GM12892 (cell line): ENCODE measurements at places on chromosomes 12 and 14.

GRCh38 chr12:124648710-124649384, 81.4 kb upstream of the NCOR2 start:
- DNase-seq, result no peak

DNA sequence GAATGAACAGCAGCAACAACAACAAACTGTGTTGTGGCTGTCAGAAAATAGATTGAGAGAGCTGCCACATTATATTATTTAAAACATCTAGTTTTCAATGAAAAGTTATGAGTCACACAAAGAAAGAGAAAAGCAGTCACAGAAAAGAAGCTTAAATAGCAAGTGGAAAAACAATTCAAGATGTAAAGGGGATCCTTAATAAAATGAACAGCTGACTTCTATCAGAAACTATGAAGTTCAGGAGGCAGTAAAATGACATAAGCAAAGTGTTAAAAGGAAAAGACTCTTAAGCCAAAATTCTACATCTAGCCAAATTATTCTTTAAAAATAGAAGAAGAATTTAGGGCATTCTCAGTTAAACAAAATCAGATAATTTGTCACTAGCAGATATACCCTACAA, 5.6 kb downstream of the CLEC14A start:
- no peak for DNase-seq

DNA sequence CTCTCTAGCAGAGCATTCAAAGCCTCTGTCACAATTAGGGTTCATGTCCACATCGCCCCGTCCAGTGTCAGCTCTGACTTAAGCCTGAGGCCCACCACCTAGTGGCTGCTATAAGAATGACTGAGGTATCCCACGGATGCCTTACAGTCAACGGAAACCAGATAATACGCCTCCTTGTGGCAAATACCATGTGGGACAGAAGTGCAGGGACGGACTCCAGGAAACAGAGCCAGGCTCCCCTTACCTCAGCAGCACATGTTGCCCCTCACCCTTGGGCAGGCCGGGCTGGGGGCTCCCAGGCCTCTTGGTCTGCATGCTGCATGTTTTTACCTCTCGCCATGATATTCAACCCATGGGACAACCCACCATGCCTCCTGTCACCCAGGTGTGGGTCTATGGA, 86.3 kb downstream of the VWF start:
- DNase-seq, result no peak

GRCh38 chr14:102139286-102140026, at the start of gene WDR20:
WDR20 (plus strand) TSS chr14:102139897; CDS start chr14:102139924, 27 bp downstream.
- peak; percentile 93 for DNase-seq

- no peak for DNase-seq
Observed at GRCh38 chr12:12392413-12392812, 35.5 kb downstream of the BORCS5 start.

- DNase-seq, result no peak
Observed at GRCh38 chr12:15011162-15011561, 38.3 kb downstream of the PDE6H start.

DNA sequence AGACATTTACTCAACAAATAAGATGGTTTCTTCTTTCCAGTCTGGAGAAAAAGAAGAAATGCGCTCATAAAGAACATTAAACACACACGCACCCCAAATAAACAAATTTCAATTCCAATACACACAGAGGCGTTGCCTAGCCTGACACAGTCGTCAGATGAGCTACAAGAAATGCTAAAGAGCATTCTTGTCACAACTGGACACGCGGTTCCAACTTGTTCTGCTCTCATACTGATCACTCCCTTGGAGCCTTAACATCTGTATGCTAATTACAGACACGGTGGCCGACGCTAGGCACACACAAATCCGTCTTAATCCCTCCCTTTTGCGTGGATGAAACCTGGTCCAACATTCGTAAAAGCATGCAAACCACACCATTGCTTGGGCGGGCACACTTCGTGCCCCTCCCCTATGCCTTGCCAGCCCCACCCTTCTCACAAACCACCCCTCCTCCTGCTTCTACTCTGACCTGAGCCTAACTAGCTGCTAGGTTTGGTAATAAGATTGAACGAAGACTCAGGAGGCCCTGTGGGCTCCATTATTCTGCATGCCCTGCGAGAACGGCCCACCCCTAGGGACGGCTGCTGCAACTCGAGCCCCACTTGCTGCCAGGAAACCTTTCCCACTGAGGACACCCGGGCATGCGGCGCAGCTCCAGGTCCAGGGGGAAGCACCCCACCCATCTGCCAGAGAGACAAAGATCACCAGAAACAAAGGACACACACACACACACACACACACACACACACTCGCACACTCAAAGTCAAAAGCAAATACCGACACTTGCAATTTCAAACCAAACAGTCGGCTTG, 1.2 kb downstream of the KCNK10 start:
- no peak for DNase-seq

DNA sequence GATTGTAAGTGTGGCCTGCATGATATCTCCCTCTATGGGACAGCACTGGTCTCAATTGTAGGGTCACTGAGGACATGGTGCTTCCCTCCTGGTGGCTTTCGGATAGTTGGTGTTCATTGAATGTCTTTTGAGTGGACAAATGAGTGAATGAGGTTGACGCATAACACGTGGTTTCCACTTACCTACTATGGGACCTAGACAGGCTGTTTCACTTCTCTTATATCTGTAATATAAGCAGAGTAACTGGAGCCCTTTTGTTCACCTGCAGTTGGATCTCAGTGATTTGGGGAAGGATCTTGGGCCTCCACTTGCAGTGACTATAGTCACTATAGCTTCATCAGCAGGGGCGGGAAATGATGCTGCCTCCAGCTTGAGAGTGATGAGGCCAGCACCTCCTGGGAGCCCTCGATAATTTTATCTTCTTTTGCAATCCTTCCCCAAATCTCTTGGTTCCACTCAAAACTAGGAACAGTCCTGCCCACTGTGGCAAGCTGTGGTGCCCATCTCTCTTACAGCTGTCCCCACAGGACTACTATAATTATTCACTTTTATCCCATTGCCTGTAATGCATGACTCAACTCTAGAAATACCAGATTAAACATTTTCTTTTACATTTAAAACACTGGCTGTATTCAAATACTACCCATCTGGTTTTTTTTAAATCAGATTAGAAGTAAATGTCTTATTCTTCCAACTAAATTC, 242.9 kb downstream of the CHST11 start:
- no peak for DNase-seq

DNA sequence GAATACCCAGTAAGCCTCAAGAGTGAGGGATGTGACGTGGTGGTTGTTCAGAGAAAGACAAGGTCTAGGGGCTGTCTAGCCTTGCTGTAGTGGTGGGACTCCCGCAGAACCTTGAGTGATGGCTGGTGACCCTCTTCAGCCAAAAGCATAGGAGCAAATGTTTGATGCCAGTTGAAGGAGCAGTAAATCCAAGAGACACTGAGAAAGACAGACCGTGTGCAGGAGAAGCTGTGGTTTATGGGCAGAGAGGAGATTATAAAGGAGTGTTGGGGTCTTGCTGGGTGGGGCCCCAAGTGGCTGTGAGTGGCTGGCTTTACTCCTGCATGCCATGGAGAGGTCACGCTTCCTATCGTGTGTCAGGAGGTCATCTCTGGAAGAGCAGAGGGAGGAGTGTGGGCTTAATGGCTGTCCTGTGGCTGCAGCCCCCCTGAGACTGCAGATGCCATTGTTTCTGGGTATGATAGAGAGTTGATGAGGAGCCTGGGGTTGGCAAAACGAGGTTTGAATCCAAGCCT, 152.0 kb upstream of the CCND2 start:
- no peak for DNase-seq

DNA sequence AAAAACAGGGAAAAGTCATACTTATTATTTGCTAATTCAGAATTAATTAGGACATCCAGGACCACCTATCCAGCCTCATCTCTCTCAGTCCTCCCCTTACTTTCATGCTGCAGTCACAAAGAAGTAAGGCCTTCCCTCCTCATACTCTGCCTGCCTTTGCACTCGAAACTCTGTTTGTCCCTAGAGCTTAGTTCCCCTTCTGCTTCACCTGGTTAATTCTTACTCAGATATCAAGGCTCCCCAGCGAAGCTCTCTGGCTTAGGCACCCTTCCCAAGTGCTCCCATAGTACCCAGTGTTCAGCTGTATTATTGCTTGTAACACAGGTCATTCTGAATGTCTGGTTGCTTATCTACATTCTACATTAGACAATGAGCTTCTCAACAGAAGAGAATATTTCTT, 81.3 kb downstream of the ERGIC2 start:
- no peak for DNase-seq

GRCh38 chr12:77954206-77954555, 123.5 kb downstream of the NAV3 start:
- DNase-seq, result no peak

- no peak for DNase-seq
Observed at GRCh38 chr12:22272335-22273151, 62.0 kb downstream of the ST8SIA1 start.

DNA sequence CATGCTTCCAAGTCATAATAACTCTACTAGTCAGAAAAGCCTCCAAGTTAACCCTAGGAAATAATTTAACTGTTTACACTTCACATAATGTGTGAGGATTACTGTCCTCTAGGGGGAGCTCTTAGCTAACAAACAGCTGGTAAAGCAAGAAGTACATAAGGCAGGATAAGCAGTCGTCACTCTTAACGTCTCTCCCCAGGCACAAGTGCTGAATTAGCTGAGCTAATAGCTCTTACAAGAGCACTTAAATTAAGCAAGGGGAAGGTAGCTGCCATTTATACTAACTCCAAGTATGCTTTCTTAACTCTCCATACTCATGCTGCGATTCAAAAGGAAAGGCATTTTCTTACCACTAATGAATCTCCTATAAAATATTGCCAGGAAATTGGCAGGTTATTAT, 79.3 kb upstream of the TSPAN11 start:
- DNase-seq, result no peak

DNA sequence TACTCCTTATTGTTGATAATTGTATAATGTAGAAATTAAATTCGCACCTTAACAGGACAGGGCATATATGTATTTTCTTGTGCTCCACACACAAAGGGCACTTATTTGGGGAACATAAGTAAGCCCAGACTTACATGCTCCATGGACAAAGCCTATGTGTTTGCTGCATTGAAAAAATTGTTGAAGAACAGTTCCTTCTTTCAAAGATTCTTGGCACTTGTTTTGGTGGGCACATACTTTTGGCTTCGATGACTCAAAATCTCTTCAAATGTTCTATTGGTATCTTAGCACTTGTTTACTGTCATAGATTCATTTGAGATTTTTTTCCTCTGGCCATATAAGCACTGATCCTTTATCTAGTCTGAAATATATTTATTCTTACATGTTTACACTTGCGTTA, 1.4 kb upstream of the MAP4K5 start:
- no peak for DNase-seq

DNA sequence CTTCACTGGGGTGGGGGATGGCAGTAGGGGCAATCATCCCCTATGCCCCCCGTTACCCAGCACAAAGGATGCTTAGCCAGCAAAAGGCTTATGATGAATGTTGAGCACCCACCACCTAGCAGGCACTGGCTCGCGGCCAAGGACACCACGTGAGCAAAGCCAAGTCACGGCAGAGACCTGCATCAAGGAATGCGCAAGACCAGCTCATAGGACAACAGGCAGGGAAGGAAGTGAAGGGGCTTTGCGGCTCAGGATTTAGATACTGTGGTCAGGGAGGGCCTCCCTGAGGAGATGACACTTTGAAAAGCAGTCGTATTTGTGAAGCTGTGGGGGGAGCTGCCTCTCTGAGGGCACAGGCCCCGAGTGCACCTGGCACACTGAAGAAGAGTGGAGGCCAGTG, 32.8 kb downstream of the SH2B3 start:
- no peak for DNase-seq

DNA sequence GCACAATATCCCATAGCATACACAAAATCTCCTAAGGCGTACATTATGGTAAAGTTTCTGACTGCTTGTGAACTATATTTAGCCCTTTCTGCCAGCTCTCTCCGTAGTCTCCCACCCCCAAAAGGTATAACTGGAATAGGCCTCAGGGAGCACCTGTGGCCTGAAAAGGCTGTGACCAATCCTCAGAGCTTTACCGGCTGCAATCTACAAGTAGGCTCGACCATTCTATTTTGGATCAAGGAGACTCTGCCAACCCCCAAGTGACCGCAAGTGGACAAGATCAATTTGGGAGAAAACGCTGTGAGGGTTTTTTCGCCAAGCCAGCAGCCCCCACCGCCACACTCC, 1.2 kb downstream of the PPTC7 start:
- no peak for DNase-seq

GRCh38 chr12:32197421-32197820, 90.8 kb downstream of the BICD1 start:
- DNase-seq, result no peak
